ENCODE measurements at places on chromosomes 5 and 9.
A peak's percentile ranks its signal among the peaks of the same experiment; 100 is the strongest.

DNA sequence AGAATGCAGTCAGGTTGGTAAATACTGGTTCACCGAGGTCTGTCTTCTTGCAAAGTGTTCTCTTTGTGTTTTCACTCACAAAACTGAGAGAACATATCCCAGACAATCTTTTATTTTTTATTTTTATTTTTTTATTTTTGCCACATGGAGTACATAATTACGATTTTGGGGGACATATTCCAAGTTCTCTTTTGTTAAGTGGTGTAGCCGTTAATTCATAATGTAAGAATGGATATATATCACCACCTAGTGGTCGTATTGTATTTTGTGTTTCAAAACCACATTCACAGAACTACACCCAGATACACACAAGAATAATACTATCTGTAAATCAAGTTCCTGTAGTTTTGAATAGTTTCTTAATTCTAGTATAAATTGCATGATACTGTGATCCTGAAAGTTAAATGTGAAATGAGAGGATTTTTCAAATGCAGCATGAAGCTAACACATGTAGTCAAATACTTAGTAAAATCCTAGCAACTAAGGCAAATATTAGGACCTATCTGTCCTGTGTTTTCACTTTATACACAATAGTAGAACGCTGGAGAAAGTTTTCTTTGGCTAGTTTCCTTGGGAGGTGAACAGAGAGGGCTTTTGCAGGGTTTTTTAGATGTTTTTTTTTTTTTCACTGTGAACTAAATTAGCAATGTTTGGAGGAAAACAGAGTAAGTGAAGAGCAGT, 92.7 kb downstream of the VCAN start:
- DNase-seq, result no peak
- no peak overlapping the region for H3K4me3 ChIP-seq
- H3K27ac ChIP-seq, result peak overlapping the region; percentile 50
- H3K4me1 ChIP-seq, result peaks cover 26% of the 10 kb centered on the region
- no peaks in the 10 kb centered on the region for H3K36me3 ChIP-seq

DNA sequence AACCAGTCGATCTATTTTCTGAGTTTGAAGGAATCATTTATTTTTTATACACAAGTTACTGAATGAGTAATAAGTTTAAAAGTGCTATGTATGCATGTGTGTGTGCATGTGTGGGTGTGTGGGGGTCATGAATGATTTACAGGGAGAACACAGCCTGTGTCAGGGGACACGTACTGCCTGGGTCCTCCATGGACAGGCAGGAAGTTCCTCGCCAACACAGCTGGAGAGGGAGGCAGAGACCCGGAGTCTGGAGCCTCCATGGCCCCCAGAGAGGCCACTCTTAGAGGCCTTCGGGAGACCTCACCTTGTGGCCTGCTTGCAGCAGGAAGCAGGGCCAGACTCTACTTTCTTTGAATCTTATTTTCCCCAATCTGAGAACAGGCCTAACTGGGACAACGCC, 144.7 kb downstream of the GABBR2 start:
- H3K36me3 ChIP-seq, result no peaks in the 10 kb centered on the region
- H3K27ac ChIP-seq, result no peak overlapping the region
- H3K4me1 ChIP-seq, result no peaks in the 10 kb centered on the region
- H3K4me3 ChIP-seq, result no peak overlapping the region
- DNase-seq, result no peak

GRCh38 chr5:157606046-157606445, 30.5 kb upstream of the ADAM19 start:
- H3K27ac ChIP-seq, result no peak overlapping the region
- no peaks in the 10 kb centered on the region for H3K27me3 ChIP-seq
- no peak for DNase-seq
- H3K4me1 ChIP-seq, result peaks cover 14% of the 10 kb centered on the region

GRCh38 chr5:156409834-156410233, 82.9 kb downstream of the SGCD start:
- H3K4me1 ChIP-seq, result no peaks in the 10 kb centered on the region
- H3K4me3 ChIP-seq, result no peak overlapping the region
- no peaks in the 10 kb centered on the region for H3K27me3 ChIP-seq
- no peak overlapping the region for H3K27ac ChIP-seq

GRCh38 chr9:68427216-68427977, 71.0 kb downstream of the PGM5 start:
- H3K36me3 ChIP-seq, result no peaks in the 10 kb centered on the region
- H3K4me1 ChIP-seq, result no peaks in the 10 kb centered on the region
- no peak overlapping the region for H3K4me3 ChIP-seq

- H3K27ac ChIP-seq, result no peak overlapping the region
- H3K36me3 ChIP-seq, result no peaks in the 10 kb centered on the region
- DNase-seq, result no peak
- H3K4me1 ChIP-seq, result peaks cover 6% of the 10 kb centered on the region
- no peak overlapping the region for H3K4me3 ChIP-seq
Observed at GRCh38 chr5:107601076-107601475, 69.7 kb downstream of the EFNA5 start.

GRCh38 chr5:130720355-130720754, 444.7 kb downstream of the HINT1 start:
- no peak for DNase-seq
- H3K4me3 ChIP-seq, result no peak overlapping the region
- no peaks in the 10 kb centered on the region for H3K4me1 ChIP-seq

DNA sequence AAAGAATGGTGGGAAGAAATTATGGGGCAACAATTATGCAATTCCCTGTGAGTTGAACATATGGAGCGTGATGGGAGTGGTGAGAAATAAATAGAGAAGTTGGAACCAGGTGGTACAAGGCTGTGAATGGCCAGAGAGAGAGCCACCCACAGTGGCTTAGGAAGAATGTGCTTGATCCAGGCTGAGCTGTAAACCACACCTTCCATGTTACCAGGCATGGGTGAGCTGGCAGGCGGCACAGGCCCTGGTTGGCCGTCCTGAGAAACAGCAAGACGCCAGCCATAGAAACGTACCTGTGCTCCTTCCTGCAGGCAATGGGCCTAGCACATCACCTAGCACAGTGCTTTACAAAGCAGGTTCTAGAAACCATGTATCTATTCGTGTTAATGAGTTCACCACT, 74.3 kb downstream of the EPB41L4B start:
- no peak overlapping the region for H3K27ac ChIP-seq
- H3K4me3 ChIP-seq, result no peak overlapping the region
- DNase-seq, result no peak
- peaks cover 9% of the 10 kb centered on the region for H3K4me1 ChIP-seq
- H3K36me3 ChIP-seq, result no peaks in the 10 kb centered on the region

DNA sequence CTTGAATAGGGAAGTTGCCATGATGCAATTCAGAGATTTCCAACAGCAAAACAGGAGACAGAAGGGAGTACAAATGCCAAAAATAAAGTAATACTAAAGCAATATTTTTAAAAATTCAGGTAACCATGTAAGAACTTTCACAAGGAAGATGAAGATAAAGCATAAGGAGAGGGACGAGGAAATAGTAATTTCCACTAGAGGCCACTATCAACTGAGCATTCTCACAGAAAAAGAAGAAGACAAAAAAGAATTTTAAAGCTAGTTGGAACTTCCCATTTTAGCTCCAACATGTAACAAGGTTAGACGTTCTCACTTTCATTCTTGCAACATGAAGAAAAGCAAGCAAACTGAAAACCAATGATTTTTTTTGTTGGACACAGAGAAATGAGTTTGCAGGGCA, 779.9 kb upstream of the CDH6 start:
- H3K4me3 ChIP-seq, result no peak overlapping the region
- no peak for DNase-seq
- H3K27me3 ChIP-seq, result no peaks in the 10 kb centered on the region

DNA sequence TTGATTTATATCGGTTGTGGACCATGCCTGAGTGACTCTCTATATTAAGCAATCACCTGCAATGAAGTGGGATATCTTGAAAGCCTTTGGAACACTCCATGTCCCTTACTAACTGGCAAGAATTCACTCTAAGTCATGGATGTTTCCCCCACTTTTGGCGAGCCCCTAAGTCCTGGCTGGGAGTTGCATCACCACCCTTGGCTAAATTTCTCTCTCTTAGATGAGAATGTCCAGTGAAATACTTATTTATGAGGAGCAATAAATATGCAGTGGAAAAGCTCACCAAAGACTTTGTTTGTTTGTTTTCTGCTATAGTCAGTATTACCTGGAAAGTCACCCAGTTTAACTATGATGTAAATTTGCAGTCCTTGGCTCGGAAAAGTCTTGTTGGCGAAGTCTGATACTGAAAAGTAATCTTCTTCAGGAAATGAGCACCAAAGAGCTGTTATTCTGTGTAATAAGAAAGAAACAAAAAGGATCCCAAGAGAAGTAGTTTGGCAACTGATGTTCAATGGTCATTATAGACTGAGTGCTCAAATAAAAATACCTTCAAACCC, 333.8 kb downstream of the DMRT2 start:
- DNase-seq, result no peak
- no peak overlapping the region for H3K27ac ChIP-seq

DNA sequence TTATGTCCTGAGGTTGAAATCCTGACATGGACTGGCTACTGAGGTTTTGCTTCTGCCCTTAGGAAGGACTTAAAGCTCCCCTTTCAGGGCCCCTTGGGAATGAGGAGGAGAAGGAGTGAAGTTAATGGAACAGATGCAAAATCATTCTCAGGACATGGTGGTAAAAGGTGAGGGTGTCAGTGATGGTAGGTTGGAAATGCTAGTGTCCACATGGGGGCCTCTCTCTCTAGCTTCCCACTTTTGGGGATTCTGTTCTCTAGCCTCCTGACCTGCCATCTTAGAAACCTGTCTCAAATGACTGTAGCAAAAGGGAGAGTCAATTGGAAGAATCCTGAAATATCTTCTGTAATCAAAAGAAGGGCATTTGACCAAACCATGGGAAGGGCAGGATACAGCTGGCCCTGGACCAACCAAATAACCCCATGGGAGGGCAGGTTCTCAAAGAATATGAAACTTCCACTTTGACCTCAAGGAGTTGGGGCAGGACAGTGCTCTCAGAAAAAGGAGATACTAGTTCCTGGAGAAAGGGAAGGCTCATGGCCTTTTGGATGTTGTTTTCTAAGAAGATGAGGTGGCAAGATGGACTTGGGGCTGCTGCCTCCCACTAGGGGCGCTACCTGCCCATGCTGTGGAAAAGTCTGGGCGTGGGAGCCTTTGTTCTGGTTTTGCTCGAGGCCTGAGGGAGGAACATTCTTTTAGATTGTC, 21.2 kb upstream of the MLANA start:
- no peaks in the 10 kb centered on the region for H3K36me3 ChIP-seq
- no peaks in the 10 kb centered on the region for H3K27me3 ChIP-seq
- H3K4me1 ChIP-seq, result 0 out of 2 replicates have a peak, but pooled peaks cover 7% of the 10 kb centered on the region
- peak; percentile 40 for DNase-seq
- H3K27ac ChIP-seq, result no peak overlapping the region
- no peak overlapping the region for H3K4me3 ChIP-seq

DNA sequence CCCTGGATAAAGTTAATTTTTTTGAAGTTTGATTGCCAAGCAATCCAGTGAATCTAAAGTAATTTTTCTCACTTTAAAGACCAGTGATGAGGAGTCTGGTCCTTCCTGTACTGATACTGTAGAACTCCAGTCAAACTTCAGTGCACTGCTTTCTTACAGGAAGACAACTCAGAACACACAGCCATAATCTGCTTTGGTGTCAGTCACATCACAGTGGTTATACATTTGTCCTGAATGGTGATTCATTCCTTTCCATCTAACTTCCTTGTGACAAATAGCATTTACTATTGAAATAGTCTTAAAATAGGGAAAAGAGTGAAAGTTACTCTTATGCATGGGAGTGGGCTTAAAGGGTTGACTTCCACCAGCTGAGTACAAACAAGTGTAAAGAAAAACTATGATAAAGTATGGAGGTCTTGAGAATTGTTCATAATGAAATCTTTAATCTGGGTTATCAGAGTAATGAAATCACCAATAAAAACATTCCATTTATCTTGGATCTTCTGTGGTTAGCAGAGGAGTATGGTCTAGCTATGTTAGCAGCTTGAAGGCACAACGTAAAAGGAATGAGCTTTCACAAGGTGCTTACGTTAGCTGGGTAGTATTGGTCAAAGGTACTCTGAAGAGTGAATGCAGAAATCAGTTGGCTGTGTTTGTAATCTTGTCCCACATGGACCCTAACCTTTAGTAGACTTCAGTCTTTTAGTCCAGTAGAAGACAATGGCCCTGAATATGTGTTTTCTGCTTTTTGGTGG, 41.5 kb downstream of the DCP2 start:
- peaks cover 1% of the 10 kb centered on the region for H3K36me3 ChIP-seq
- DNase-seq, result no peak
- H3K27me3 ChIP-seq, result no peaks in the 10 kb centered on the region
- no peak overlapping the region for H3K4me3 ChIP-seq
- H3K27ac ChIP-seq, result no peak overlapping the region

GRCh38 chr9:14183001-14183400, 130.9 kb downstream of the NFIB start:
- no peaks in the 10 kb centered on the region for H3K4me1 ChIP-seq
- no peak overlapping the region for H3K27ac ChIP-seq
- DNase-seq, result no peak
- no peak overlapping the region for H3K4me3 ChIP-seq

- no peaks in the 10 kb centered on the region for H3K4me1 ChIP-seq
- no peak for DNase-seq
- no peak overlapping the region for H3K27ac ChIP-seq
- no peaks in the 10 kb centered on the region for H3K36me3 ChIP-seq
Observed at GRCh38 chr5:113212244-113212920, 222.4 kb downstream of the TSSK1B start.

GRCh38 chr5:40436535-40437237, 243.0 kb upstream of the PTGER4 start:
- H3K4me3 ChIP-seq, result no peak overlapping the region
- no peak for DNase-seq
- H3K4me1 ChIP-seq, result no peaks in the 10 kb centered on the region
- H3K36me3 ChIP-seq, result no peaks in the 10 kb centered on the region
- H3K27me3 ChIP-seq, result no peaks in the 10 kb centered on the region
- H3K27ac ChIP-seq, result no peak overlapping the region

GRCh38 chr5:6158974-6159831, 219.1 kb downstream of the MED10 start:
- H3K4me1 ChIP-seq, result peaks cover 4% of the 10 kb centered on the region
- H3K27me3 ChIP-seq, result no peaks in the 10 kb centered on the region
- no peak overlapping the region for H3K27ac ChIP-seq
- H3K4me3 ChIP-seq, result no peak overlapping the region
- DNase-seq, result no peak

GRCh38 chr9:16306586-16306985, 563.9 kb downstream of the BNC2 start:
- H3K36me3 ChIP-seq, result no peaks in the 10 kb centered on the region
- H3K4me1 ChIP-seq, result no peaks in the 10 kb centered on the region
- no peaks in the 10 kb centered on the region for H3K27me3 ChIP-seq
- H3K4me3 ChIP-seq, result no peak overlapping the region

DNA sequence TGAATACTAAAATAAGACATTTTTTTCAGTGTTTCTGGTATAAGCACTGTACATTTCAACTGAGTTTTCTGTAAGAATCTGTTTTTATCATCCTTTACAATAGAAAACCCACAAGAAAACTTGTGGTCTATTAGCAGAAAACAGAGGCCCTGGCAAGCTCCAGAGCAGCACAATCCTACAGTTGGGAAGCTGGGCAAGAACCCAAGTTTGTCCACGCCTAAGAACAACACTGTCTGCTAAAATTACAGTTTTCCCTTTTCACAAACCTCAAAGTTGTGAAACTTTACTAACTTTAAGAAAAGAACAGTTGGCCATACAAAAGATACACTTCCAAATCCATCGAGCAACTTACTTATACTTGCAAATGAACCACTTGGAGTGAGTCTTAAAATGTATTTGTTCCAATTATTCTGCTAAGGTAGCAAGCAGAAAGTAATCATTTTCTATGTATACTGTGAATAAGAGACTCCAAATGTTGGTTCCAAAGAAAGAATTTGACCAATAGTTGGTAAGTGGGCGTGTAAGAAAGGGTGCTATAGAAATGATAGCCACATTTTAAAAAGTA, 982.0 kb upstream of the ARRDC3 start:
- no peak for DNase-seq
- no peaks in the 10 kb centered on the region for H3K36me3 ChIP-seq
- no peak overlapping the region for H3K4me3 ChIP-seq
- no peak overlapping the region for H3K27ac ChIP-seq

Data from Caco-2 (cell line).